NCI-H1436 (cell line): ENCODE measurements at places on chromosomes 3 and 15.

GRCh38 chr15:58510715-58511598, 79.2 kb downstream of the LIPC start:
- DNase-seq, result no peak

DNA sequence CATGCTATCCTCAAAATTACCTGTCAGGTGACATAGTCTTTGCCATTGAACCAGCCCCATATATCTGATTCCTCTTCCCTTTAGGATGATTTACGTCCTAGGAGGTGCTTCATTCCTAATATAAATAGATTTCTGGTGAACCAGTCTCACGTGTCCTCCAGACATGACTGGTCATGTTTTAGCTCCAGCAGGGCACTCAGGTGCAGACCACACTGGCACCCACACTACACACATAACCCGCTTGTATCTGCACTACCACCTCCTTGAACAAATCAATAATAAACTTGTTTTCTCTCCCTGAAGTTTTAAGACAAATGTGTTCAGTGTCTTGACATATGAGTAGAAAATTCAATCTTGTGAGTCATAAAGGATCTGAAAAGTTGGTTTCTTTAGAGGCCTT, 155.5 kb downstream of the GOLIM4 start:
- no peak for DNase-seq

- DNase-seq, result no peak
These were observed 87.5 kb downstream of the FAM43A start for GRCh38 chr3:194773216-194773615.

GRCh38 chr15:47356297-47356696, 361.0 kb upstream of the SEMA6D start:
- no peak for DNase-seq

- DNase-seq, result no peak
These were observed 95.4 kb downstream of the FRMD5 start for GRCh38 chr15:44099671-44100070.

DNA sequence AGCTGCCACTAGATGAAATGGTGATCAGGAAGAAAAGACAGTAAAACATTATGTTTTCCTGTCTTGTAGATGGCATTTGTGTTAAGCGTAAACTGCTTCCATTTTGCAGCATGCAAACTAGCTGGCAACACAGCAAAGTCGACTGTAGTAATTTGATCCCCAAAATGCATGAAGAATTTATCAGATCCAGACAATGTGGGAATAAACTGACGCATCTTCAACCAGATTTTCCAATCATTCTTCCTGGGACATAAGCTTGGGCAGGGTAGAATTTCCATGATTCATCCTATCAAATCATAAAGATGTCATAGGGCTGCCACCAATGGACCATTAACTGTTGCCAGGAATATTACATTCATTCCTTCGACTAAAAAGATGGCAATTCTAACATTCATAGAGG, 260.3 kb downstream of the ERC2 start:
- no peak for DNase-seq

GRCh38 chr15:93150910-93151881, 62.2 kb upstream of the RGMA start:
- no peak for DNase-seq

DNA sequence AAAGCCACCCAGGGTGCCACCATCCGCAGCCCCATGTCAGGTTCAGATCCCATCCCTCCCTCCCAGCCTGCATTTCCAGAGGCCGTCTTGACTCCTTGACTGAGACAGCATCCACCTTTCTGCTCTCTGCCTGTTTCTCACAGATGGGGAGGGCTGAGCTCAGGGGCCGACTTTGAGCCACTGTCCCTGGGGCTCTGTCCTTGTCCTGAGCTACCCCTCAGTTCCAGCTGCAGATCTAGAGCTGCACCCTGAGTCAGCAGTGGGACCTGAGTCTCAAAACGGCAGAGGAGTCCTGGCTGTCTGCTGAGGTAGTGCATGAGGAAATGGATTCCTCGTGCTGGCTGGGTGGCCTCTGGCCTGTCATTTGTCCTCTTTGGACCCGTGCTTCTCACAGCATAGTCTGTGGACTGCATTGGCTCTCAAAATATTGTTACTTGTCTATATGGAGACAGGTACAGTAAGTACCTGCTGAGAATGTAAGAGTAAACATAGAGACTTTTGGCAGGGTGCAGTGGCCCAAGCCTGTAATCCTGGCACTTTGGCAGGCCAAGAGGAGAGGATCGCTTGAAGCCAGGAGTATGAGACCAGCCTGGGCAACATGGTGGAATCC, 22.3 kb downstream of the RPLP1 start:
- DNase-seq, result no peak

DNA sequence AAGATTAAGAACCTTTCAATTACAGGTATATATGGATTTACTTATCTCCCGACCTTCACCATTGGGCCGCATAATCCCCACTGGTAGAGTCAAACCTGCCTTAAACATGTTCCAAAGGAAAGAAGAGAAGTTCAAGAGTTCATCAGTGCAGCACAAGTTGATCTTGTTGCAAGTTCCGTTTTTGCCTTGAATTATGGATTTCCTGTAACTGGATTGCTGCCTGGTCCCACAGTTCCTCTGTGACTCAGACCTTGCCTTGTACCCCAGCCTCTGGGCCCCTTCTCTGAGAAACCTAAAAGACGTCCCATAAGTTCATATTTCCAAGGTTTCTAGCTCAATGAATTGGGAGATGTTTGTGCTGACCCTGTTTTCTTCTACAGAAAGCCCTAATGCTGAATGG, 112.5 kb upstream of the THBS1 start:
- no peak for DNase-seq
